Muscle of arm (tissue), 14 donors: ENCODE measurements at places on chromosomes 3 and 15. TPM values are rescaled to one million over a fixed set of nuclear protein-coding genes. Genes with fewer than 3 reads are reported as not detected.

The LDHAL6B gene
- not detected for polyA plus RNA-seq

The HYAL1 gene
- polyA plus RNA-seq = 2.2 TPM

The LXN gene
- polyA plus RNA-seq = 21.4 TPM

The POC1A gene
- 5.7 TPM for polyA plus RNA-seq

The TMC3 gene
- not detected for polyA plus RNA-seq

The SHF gene
- 6.1 TPM for polyA plus RNA-seq

The SPESP1 gene
- 2.4 TPM for polyA plus RNA-seq

The ANKRD34C gene
- not detected for polyA plus RNA-seq

The MAP1A gene
- 37.3 TPM for polyA plus RNA-seq

The TRPM1 gene
- not detected for polyA plus RNA-seq
